ENCODE measurements at places on chromosomes 11 and 22. TPM values are rescaled to one million over a fixed set of nuclear protein-coding genes. Genes with fewer than 3 reads are reported as not detected.

TSG101 gene
- total RNA-seq, result 84.7 TPM

GGTLC3 gene
- not detected for total RNA-seq

ALDH3B1 gene
- total RNA-seq, result 0.92 TPM

IFT27 gene
- total RNA-seq, result 22.1 TPM

GAS2L1 gene
- total RNA-seq, result 6.5 TPM

RGL4 gene
- not detected for total RNA-seq

OR51B4 gene
- total RNA-seq, result not detected

APOL2 gene
- total RNA-seq, result 9.7 TPM
